ENCODE measurements at places on chromosomes 2 and 18.
A peak's percentile ranks its signal among the peaks of the same experiment; 100 is the strongest.

GRCh38 chr2:181123798-181124231 lies 143.4 kb downstream of the UBE2E3 start:
- DNase-seq, result no peak

DNA sequence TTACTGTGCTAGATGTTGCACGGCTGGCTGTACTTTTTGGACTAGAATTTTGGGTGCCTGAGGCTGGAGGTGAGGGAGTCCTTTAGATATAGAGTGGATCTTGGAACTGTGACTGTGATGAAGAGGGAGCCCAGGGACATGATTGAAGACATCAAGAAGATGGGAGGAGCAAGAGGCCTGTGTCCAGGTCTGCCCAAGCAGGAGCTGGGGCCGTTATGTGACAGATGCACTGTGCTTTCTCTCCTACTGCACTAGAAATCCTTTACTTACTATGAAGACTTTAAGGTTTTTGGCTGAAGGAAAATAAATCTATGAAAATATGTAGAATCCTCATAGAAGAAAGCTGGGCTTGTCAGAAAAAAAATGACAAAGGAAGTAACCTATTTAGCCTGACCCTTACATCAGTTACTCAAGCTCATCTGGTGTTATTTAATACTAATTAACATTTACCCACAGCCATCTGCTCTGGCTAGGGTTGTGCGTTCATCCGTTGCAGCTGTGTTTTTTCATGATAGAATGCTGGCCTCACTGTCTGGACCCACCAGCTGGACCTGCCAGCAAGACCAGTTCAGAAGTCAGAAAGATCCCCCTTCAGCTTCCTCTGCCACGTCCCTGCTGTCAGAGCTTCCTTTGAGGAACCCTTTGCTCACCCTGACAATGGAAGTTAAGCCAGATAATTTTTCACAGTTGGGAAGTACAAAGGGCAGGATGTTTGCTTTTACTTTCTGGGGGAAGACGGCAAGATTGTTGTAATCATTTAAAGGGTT lies 16.7 kb downstream of the TSN start:
- no peak for DNase-seq

DNA sequence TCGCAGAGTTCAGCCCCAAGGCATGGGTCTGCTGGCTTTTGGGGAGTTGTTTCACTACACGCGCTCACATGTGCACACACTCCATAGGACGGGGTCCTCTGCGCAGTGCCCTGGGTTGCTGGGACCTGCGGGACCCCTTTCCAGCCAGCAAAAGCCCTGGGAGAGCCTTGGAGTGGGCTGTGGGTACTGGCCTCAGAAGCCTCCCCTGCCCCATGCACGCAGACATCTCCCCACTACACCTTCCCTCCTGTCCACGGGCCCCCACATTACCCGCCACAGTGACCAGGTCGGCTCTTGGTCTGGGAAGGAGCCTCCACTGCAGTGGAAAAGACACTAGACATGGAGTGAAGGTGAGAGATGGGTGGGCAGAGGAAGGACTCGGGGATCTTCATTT lies 48.5 kb downstream of the FAM168B start:
- DNase-seq, result no peak

DNA sequence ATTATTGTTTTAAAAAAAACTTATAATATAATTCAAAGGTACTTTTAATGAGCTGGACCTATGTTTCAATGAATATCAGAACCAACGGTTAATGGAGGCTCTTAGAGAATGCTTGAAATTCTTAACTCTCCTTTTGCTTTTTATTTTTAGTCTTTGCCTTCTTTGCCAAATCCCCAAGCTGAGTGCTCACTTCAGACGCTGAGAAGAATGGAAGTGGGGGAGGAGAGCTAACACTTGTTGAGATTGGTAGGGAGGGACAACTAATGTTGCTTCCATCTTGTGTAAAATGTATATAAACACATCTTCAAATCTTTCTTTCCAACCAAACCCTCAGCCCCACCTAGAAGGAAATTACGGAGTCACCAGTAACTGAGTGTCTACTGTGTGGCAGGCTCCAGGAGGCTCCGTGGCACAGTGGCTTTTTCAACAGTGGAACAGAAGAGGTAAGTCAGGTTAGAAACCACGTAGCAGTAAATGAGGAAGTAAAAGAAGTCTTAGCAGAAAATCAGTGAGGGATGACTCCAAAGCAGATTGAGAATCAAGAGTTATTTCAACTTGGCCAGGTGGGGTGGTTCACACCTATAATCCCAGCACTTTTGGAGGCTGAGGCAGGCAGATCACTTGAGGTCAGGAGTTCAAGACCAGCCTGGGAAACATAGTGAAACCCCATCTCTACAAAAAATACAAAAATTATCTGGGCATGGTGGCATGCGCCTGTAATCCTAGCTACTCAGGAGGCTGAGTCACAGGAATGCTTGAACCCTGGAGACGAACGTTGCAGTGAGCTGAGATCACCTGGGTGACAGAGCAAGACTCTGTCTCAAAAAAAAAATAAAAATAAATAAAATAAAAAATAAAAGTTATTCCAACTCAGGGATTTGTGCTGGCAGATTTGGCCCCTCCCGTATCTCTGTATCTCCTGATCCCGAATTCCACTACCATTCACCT lies 45.0 kb upstream of the CREB1 start:
- no peak for DNase-seq

DNA sequence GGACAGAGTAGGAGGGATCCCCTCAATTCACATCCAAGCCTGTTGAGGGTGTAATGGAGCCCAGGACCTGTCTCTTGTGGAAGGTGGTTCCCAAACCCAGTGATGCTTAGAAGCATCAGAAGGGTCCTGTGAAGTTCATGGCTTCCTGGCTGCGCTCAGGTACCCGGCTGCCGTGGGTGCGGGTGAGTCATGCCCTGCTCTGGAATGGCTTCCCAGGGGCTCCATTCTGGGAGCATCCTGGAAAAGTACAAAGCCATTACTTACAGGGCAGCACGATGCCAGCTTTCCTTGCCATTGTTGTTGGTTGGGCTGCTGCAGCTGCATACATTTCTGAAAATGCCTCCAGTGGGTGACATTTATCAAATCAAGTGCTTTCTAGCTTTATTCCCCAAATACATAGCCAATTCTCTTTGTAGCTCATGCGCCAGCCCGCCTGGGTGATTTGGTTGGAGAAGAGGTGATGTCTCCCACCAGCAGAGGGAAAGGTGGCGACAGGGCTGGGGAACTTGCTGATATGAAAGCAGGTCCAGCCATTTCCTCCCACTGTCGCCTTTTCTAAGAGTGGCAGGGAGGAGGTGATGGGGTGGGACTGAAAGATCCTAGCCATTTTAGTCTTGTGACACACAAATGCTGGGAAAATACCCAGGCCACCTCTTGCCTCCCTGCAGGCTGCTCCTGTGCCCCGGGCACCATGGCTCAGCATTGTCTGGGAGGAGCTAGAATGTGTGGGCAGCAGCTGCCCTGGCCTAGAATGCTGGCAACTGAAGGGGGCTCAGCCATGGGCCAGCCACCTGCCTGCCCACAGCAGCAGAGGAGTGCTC lies 65.9 kb upstream of the HPCAL1 start:
- no peak for DNase-seq

- no peak for DNase-seq
Measured at GRCh38 chr2:239943571-239943970, 81.6 kb downstream of the NDUFA10 start.

- no peak for DNase-seq
Measured at GRCh38 chr2:79715338-79715737, 202.5 kb downstream of the CTNNA2 start.

DNA sequence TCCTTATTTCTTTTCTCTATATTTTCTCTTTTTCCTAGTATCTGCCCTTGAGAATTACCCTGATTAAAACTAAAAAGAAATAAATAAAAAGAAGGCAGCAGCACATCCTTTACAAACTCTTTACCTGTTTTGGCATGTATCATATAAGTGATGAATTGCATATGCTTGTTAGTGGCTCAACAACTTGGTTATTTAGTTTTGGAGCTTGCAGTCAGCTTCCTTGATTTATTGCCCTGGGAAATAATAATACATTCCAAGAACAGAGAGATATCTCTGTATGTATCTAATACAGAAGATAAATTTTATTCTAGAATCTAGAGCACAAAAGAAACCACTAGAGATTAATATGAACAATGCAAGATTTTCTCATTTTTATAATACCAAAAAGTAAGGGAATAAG lies 139.8 kb upstream of the ZC3H15 start:
- DNase-seq, result no peak

DNA sequence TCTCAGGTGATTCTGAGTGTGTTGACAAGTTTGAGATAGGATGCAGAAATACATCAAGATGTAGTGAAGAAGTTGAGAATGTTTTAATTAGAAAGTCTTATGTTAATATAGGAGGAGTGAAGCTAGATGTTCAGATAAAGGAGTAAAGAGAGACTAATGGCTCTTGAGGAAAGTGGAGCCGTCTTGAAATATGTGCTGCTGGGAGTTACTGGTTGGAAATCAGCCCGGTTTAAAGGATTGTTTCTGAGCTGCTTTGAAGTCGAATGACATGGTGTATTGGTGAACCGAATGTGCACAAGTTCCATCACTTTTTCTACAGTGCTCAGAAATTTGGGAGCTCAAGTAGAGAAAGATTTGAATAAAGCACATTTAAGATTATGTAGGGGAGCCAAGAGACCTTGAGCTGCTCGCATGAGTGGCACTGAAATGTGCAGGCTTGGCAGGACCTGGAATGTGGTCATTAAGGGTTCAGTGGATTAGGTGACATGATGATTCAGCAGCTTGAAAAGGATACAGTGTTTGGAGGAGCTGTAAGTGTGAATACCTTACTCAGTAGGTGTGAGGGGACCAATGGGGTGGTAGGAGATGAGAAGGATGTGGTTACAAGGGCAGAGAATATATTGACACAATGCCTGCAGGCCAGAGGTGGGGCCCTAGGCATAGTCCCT lies 68.6 kb downstream of the CAB39 start:
- peak; percentile 98 for DNase-seq

GRCh38 chr2:47520825-47521665 lies 118.1 kb downstream of the MSH2 start:
- no peak for DNase-seq

DNA sequence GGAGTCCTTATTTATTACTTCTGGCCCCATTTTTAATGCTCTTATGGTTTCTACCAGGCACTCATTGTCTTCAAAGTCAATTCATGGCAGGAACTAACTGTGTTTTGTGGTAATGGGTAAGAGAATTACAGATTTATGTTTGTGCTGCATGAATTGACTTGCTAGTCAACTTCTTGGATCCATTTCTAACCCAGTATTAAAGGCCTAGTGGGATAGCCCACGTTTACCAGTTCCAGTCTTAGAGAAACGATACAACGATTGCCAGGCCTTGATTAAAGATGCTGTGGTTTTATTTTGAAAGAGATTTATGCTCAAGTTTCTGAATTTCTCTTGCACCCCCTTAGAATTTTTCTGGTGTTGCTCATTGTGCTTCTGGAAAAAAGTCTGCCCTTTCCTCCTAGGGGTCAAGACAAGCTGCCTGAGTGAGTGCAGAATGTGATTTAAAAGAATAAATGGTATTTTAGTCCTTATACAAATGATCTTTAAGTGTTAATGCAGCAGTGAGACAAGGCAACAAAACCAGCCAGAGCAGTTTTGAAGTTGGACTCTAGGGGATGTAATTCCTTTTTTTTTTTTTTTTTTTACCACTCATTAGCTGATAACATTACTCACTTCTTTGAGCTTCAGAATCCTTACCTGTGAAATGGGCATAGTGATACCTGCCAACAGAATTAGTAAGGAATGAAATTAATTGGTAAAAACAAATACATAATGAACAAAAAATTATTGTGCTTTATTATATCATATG lies 101.5 kb downstream of the ARHGAP15 start:
- no peak for DNase-seq

DNA sequence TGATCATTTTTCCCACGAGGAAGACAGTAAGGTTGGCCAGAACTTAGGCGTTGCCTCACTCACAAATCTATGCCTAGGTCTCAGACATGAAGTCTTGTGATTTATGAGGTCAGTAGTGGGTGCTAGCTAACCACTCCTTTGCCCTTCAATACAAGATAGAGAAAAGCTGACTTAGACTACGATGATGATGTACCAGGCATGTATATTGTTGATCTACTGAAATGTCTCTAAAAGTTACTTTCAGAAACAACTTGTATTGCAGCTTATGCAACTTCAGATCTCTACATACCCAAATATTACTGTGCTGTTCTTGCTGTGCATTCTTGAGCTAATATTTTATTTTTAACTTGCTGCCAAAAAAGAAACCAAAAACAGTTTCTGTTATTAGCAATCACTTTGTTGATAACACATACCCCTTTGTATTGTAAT lies 30.6 kb downstream of the MAPRE2 start:
- no peak for DNase-seq

GRCh38 chr2:143632751-143633374 lies 503.6 kb downstream of the ARHGAP15 start:
- DNase-seq, result no peak

DNA sequence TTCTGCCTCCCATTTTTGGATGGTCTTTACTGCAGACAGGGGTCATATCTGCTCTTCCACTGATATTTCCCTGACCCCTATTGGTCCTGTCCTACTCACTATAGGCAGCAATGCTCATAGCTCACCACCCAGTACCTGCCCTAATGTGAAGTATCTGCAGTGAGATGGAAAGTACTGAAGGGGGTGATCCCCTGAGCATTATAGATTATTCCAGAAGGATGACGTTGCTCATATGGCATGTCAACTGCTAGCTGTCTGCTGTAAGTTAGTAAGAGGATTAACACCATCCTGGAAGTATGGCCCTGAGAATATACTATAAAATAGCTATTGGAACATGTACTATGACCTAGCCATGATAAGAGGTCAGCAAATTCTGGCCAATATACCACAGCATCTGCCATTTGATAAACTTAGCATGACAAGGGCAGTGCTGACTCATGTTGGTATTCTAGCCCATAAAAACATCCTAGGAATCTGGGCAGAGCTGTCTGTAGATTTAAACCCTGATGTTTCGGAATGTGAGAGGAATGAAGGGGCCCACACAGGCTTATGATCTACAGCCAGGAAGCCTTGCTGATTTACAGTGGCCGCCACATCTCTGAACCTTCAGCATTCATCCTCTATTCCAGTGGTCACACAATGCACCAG lies 451.4 kb downstream of the TNS1 start:
- peak; percentile 20 for DNase-seq

Data from epithelial cell of proximal tubule (primary cell).